Stomach (tissue), 19 donors: ENCODE measurements at places on chromosomes 16 and 17. TPM values are rescaled to one million over a fixed set of nuclear protein-coding genes. Genes with fewer than 3 reads are reported as not detected.

GRCh38 chr16:81445966-81446906 lies 1.6 kb downstream of the CMIP start:
- DNase-seq: peak; percentile 86
- H3K27me3 ChIP-seq: no peaks in the 10 kb centered on the region
- H3K4me1 ChIP-seq: peaks cover 37% of the 10 kb centered on the region
- H3K4me3 ChIP-seq: peak overlapping the region; percentile 86
- H3K36me3 ChIP-seq: no peaks in the 10 kb centered on the region
- peak overlapping the region; percentile 94 for H3K27ac ChIP-seq

Gene CTF1
- not detected for total RNA-seq

DNA sequence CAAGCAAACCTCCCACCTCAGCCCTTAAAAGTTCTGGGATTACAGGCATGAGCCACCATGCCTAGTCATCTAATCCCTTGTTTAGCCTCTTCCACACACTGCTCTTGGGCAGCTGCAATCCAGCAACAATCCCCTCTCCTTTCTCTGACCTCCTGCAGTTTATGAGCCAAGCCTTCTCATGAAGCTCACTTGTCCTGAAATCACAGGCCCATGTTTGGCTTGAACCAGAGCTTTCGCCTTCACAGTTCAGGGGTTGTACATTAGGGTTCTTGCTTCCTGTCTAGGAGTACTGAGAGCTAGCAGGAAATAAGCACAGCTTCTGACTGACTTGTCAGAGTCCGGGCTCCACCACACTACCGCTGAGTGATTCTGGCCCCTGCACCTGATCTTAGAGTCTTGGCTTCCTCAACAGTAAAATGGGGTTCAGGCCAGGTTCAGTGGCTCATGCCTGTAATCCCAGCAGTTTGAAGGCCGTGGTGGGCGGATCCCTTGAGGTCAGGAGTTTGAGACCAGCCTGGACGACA lies 16.3 kb downstream of the ERAL1 start:
- H3K27me3 ChIP-seq: no peaks in the 10 kb centered on the region
- no peaks in the 10 kb centered on the region for H3K36me3 ChIP-seq
- H3K4me3 ChIP-seq: no peak overlapping the region
- peak; percentile 35 for DNase-seq

Gene SPATA32
- not detected for total RNA-seq

Gene FNDC8
- not detected for total RNA-seq

Gene MFSD11
- total RNA-seq: 66.1 TPM

DNA sequence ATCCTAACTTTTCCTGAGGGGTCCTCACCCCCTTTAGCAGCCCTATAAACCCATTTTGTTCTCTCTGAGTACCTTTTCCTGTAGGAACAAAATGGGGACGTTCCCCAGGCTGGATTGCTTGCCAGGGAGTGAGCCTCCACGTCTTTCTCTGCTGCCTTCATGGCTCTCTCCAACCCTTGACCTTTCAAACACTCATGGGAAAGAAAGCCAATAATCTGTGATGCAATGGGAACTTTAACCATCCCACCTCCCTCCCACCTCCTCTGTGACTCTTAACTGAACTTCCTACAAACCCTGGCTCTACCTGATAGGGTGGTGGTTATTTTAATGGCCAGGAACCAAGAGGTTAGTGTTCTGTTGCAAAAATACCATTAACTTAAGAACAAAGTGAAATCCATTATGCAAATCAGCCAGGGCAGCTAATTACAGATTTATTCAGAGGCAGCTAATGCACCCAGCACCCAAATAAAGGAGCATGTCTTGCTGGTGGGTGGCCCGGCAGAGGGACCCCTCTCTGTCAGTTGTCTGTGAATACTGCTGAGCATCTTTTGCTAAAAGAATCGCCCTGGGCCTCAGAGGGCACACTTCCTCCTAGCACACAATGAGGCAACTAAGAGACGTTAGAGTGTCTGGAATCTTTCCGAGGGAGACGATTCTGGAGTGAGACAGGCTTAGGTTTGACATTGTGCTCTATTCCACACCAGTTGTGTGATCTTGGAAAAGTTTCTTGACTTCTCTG lies 3.0 kb downstream of the PIPOX start:
- H3K4me3 ChIP-seq: no peak overlapping the region
- H3K36me3 ChIP-seq: no peaks in the 10 kb centered on the region
- H3K27ac ChIP-seq: no peak overlapping the region
- H3K4me1 ChIP-seq: peaks cover 10% of the 10 kb centered on the region
- DNase-seq: no peak

Gene ABCC6
- 51.9 TPM for total RNA-seq

DNA sequence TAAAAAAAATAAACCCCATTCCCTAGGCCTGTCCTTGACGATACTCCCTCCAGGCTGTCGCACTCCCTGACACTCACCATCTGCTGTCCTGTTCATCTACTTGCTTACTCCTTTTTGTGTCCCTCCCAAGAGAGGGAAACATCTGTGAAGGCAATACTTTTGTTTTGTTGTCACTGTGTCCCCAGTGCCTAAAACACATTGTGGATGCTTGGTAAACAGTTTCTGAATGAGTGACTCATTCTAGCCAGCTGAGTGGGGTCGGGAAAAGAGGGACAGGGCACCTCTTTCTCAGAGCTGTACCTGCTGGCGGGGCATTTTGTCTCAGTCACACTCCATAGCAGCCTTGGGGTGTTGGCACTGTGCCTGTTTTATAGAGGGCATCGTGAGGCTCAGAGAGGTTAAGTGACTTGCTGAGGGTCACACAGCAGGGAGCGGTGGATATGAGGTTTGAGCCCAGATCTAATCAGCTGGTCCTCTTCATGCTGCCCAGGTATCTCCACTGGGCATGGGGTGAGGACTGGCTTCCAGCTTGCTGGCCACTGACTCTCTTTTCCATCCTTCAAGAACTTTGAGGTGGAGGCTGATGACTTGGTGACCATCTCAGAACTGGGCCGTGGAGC lies 15.6 kb downstream of the MAP2K3 start:
- H3K27ac ChIP-seq: no peak overlapping the region
- no peak overlapping the region for H3K4me3 ChIP-seq
- peaks cover 69% of the 10 kb centered on the region for H3K36me3 ChIP-seq
- no peak for DNase-seq
- H3K4me1 ChIP-seq: peaks cover 23% of the 10 kb centered on the region

Gene CD300LD
- not detected for total RNA-seq

Gene FOXC2
- 0.18 TPM for total RNA-seq

DNA sequence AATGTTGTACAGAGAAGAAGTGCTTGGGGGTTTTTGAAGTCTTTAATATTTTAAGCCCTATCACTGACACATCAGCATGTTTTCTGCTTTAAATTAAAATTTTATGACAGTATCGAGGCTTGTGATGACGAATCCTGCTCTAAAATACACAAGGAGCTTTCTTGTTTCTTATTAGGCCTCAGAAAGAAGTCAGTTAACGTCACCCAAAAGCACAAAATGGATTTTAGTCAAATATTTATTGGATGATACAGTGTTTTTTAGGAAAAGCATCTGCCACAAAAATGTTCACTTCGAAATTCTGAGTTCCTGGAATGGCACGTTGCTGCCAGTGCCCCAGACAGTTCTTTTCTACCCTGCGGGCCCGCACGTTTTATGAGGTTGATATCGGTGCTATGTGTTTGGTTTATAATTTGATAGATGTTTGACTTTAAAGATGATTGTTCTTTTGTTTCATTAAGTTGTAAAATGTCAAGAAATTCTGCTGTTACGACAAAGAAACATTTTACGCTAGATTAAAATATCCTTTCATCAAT lies 57.8 kb downstream of the HLF start:
- no peak overlapping the region for H3K4me3 ChIP-seq
- H3K27ac ChIP-seq: no peak overlapping the region
- H3K4me1 ChIP-seq: no peaks in the 10 kb centered on the region
- no peaks in the 10 kb centered on the region for H3K36me3 ChIP-seq

- no peak overlapping the region for H3K4me3 ChIP-seq
- no peaks in the 10 kb centered on the region for H3K27me3 ChIP-seq
- H3K27ac ChIP-seq: no peak overlapping the region
- DNase-seq: no peak
- H3K4me1 ChIP-seq: peaks cover 86% of the 10 kb centered on the region
Observed at GRCh38 chr16:89409161-89409711, 81.1 kb downstream of the ANKRD11 start.

Gene ZP2
- 0.55 TPM for total RNA-seq

Gene HOXB7
- 2.3 TPM for total RNA-seq

Gene NPIPB13
- not detected for total RNA-seq

Gene SOX15
- total RNA-seq: not detected

DNA sequence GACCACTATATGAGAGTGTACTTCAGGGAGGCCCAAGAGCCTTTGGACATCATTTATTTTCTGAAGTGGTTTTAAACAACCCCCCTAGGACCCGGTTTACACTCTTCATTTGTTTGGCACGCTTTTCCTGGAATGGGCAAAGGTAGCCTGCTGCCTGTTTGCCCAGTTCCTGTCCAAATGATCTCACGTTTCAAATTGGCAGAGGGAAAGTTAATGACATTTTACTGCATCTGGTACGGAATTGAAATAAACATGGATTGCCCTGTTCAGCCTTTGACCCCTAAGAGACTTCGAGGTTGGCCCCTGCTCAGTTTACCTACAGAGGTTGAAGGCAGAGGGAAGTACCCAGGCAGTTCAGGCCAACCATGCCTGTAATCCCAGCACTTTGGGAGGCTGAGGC lies 5.8 kb upstream of the RPRML start:
- DNase-seq: peak; percentile 67
- H3K27ac ChIP-seq: peak overlapping the region; percentile 65
- H3K4me1 ChIP-seq: peaks cover 10% of the 10 kb centered on the region
- H3K27me3 ChIP-seq: peaks cover 23% of the 10 kb centered on the region
- no peaks in the 10 kb centered on the region for H3K36me3 ChIP-seq

Gene CACNG3
- total RNA-seq: not detected

DNA sequence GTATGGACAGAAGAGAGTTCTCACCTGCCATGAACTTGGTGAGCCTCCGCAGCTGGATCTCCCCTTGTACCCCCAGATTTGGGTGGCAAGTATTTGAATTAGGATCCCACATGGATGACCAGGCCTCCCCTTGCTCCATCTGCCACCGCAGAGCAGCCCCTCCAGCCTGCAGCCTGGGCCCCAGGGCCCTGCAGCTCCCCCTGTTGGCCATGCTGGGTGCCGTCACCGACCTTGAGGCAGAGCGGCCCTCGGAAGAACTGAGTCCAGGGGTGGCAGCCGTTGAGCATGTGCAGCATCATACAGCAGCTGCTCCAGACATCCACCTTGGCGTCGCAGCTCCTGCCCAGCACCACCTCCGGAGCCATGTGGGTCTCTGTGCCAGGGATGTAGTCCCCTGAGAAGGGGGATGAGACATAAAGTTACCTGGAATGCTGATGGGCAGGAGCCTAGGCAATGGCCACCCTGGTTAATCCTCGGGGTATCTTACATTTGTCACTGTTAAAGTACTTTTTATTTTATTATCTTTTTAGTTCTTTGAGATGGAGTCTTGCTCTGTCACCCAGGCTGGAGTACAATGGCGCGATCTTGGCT lies 9.0 kb upstream of the SPATA32 start:
- no peaks in the 10 kb centered on the region for H3K27me3 ChIP-seq
- H3K4me3 ChIP-seq: no peak overlapping the region
- peaks cover 1% of the 10 kb centered on the region for H3K4me1 ChIP-seq
- no peak overlapping the region for H3K27ac ChIP-seq
- DNase-seq: no peak
